CD4-positive, alpha-beta T cell treated with Interleukin-6 for 4 hours (primary cell): ENCODE measurements at places on chromosomes 6 and 20.
A peak's percentile ranks its signal among the peaks of the same experiment; 100 is the strongest.

GRCh38 chr6:5937169-5937909, 69.4 kb downstream of the NRN1 start:
- DNase-seq, result no peak

DNA sequence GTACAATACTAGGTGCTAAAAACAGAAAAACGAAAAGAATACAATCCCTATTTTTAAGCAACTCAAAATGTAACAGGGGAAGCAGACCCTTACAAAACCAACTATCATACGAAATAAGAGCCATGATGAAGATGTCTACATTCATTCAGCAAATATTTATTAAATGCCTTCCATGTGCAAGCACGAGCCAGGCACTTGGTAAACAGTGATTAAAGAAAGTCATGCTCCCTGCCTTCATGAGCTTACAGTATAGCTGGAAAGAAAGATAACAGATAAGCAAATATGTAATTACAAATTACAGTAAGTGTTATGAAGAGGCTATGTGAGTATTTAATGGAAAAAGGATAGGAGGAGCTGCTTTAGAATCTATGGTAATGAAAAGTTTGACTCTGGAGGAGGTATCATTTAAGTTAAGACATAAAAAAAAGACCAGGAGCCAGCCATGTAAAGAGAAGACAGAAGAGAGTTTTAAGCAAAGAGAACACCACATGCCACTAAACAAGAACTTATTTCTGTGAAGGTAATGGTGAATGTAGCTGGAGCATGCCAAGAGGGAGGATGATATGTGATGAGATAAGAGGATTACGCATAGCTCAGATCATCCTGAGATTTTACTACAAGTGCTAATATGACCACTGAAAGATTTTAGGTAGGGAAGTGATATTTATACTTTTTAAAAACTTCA, 19.3 kb upstream of the COX7A2 start:
- DNase-seq, result no peak

DNA sequence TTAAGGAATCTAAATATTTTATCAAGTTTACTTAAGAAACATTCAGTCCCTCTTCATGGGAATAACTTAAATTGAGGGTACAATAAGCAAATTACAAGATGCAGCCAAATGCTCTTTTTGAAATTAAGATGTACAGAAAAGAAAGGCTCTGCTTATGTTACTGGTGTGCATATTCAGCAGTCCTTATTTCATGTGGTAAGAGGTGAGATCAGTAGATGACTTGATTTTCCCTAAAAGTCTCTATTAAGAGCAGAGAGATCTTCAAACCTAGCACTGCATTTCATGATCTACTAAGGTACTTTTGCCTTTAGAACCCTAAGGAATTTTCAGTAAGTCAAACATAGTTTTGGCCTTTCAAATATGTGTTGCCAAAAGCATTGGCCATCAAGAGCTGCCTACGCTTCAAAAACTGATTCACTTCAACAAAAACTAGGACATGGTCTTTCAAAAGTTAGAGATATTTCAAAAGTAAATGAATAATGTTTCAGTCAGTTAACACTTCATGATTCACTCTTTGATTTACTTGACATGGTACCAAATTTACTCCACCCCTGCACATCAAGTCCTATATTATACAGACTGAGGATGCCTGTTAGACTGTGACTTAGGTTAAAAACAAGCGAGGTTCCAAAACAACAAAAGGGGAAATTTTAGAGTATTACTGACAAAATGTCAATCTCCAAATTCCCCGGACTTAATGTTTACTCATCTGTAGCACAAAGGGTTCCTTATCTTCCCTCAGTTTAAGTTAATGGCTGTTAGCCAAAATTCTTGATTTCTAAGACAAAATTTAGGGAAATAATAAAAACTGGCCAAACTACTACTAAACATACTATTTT, 19.2 kb downstream of the C6orf62 start:
- no peak for DNase-seq

- DNase-seq, result no peak
Measured at GRCh38 chr6:10421921-10422736, 7.3 kb upstream of the TFAP2A start.

DNA sequence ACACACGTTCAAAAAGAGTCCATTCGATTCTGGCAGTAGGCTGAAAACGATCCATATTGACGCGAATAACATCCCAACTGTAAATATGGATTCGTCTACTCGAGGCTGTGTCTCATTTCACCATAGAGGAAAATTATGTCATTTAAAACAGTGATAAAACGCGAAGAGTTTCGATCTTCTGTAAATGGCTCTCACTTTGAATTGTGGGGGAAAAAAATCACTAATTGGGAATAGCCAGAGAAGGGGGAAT, 845 bp upstream of the MARCKS start:
- DNase-seq, result no peak

GRCh38 chr20:38050686-38051085, 17.1 kb downstream of the RPRD1B start:
- DNase-seq, result no peak

GRCh38 chr6:79421707-79422484, 115.3 kb downstream of the LCA5 start:
- DNase-seq, result no peak

DNA sequence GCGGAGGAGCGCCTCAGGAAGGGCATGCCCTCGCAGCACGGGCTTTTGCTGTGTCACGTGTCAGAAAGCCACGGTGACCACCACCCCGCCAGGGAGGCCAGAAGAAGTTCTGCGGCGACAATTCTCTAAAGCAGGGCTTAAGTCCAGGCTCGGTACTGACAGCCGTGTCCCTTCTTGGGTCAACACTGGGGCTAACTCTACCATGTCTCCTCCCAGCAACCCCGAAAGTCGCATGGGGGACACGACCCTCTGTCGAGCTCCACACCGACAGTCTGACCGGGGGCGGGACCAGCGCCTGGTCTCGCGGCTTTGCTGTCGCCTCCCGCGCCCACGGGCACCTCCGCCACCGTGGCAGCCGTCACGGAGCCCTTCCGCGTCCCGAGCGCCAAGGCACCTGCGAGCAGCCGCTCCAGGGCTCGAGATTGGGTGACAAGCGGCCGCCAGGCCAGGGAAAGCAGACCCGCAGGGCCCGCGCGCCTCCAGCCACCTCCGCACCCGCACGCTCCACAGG, 534 bp downstream of the NANP start:
- peak; percentile 32 for DNase-seq

- DNase-seq, result peak; percentile 5
Measured at GRCh38 chr20:17558154-17558940, 11.5 kb upstream of the DSTN start.

GRCh38 chr20:17816804-17817587, 117.2 kb downstream of the BANF2 start:
- DNase-seq, result no peak

DNA sequence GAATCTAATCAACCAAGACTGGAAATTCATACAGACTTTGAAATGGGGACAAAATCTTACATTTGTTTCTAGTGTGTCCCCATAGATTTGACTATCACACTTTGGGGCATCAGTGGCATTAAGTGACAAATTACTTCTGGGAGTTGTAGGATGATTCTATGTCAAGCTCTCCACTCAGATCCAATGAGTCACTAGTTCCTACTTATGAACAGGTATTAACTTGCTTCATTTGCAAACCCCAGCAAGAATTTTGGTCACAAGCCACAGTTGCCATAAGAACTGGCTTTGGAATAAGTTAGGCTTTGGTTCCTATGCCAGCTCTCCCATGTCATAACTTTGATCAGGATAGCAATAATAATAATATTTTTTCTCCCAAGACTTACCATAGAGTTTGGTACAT, 77.6 kb upstream of the PTPRK start:
- no peak for DNase-seq

GRCh38 chr6:23953976-23954375, 172.0 kb upstream of the NRSN1 start:
- DNase-seq, result no peak

DNA sequence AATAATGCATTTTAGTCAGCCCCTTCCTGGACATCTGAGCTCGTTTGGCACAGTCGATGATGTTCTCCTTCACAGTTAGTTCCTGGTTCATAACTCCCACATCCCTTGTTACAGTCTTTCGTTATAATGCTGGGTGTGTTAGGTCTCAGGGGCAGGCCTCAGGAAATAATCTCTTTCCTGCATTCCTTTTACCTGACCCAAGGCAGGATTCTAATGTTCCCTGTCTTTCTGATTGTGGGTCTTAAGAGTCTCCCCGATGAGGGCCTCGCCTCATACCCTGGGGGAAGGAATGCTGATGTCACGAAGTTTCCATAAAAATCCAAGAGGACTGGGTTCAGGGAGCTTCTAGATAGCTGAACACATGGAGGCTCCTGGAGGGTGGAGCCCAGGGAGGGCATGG, 104.0 kb upstream of the CARMIL1 start:
- no peak for DNase-seq

DNA sequence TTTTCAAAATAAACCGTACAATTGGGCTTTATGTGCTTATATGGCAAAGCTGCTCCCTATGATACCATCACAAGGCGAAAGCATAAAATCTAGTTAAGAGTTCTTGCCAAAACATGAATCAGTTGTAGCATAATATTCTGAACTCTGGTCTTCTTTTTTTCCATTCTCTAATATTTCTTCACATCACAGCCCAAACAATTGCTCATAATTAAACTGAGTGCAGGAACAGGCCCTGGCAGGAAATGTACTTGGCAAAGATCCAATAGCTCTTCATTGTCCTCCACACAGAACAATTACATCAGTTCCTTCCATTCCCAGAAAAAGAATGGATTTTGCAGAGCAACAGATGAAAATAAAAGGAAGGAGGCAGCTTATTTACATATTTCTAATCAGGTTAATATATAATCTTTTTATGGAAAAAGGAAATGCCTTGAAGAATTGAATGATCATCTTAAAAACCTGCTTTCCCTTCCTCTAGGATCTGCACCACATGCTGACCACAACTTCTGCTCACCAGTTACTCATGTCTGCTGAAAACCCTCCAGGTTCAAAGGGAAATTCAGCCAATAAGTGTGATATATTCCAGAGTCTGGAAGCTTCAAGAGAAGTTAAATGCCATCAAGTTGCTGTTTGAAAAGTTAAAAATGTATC, 123.3 kb upstream of the COL21A1 start:
- DNase-seq, result no peak

GRCh38 chr6:39666706-39667489, 58.3 kb downstream of the KIF6 start:
- no peak for DNase-seq

- no peak for DNase-seq
Measured at GRCh38 chr6:133101790-133102189, 139.4 kb upstream of the EYA4 start.

- DNase-seq, result no peak
Measured at GRCh38 chr6:156948807-156949206, 171.6 kb downstream of the ARID1B start.

GRCh38 chr6:2351807-2352431, 106.5 kb upstream of the GMDS start:
- DNase-seq, result no peak

GRCh38 chr20:61295249-61295648, 43.2 kb downstream of the CDH4 start:
- DNase-seq, result no peak
